ENCODE measurements at places on chromosomes 4 and X. TPM values are rescaled to one million over a fixed set of nuclear protein-coding genes. Genes with fewer than 3 reads are reported as not detected.

GRCh38 chr4:40182001-40182400 lies 14.8 kb upstream of the RHOH start:
- DNase-seq = no peak

GRCh38 chrX:38919202-38919601 lies 117.9 kb downstream of the MID1IP1 start:
- DNase-seq = no peak

- DNase-seq = no peak
Observed at GRCh38 chr4:155047755-155048154, 160.7 kb upstream of the NPY2R start.

- no peak for DNase-seq
Observed at GRCh38 chrX:85964744-85965143, 82.6 kb downstream of the CHM start.

GRCh38 chr4:8860892-8861575 lies 10.6 kb downstream of the HMX1 start:
- no peak for DNase-seq

- DNase-seq = no peak
Observed at GRCh38 chr4:143424276-143424675, 87.6 kb downstream of the GAB1 start.

GRCh38 chr4:22712529-22712928 lies 19.8 kb downstream of the GBA3 start:
- DNase-seq = no peak

- DNase-seq = peak; percentile 15
Observed at GRCh38 chr4:15836362-15836761, 58.2 kb downstream of the CD38 start.

- DNase-seq = no peak
Observed at GRCh38 chr4:76407440-76408119, 13.4 kb downstream of the CCDC158 start.

- peak; percentile 15 for DNase-seq
Observed at GRCh38 chrX:136768469-136769084, 12.2 kb downstream of the ARHGEF6 start.

DNA sequence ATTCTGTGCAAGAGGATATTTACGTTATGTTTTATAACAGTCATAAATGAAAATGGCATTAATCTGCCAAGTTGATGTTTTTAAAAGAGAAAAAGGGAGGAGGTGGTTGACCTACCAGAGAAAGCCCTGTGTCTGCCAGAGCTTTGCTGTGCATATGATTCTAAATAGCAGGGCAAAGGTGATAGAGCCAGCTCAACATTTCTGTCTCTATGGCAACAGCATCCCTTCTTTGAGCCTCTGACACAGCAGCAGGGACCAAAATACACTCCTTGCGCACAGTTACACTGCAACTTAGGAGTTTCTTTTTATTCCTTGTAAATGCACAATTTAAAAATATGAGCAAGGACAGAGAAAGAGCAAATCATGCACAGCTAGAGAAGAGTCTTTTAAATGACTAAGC lies 133.3 kb upstream of the RAI2 start:
- no peak for DNase-seq

DNA sequence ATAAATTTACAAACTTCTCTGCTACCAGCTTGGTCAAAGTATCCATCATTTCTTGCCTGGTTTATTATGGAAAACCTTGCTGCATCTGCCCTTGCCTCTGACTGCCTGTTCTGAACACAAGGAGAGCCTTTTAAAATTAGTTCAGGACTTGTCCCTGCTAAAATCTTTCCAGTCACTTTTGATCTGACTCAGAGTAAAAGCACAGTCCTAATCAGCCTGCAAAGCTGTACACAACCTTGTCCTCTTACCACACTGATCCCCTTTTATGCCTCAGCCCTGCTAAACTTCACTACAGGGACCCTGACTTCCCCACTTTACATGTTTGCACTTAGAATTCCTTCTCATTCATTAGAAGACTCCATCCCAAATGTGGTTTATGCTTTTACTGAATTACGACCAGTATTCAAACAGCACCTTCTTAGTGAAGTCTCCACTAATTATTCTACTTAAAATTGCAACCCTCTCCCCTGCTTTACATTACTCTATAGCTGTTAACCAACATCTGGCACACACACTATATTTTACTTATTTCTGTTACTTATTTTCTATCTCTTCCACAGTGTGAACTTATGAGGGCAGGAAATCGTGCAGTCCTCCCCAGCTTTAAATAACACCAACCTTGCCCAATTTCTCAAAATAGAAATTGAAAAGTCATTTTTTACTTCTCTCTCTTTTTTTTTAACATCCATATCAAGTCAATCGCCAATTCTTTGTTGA lies 6.3 kb downstream of the GABRA4 start:
- no peak for DNase-seq

GRCh38 chrX:39613482-39613995 lies 484.2 kb downstream of the BCOR start:
- DNase-seq = peak; percentile 74

- DNase-seq = no peak
Observed at GRCh38 chr4:176611951-176612350, 180.8 kb downstream of the VEGFC start.

- no peak for DNase-seq
Observed at GRCh38 chrX:13203271-13203670, 116.6 kb downstream of the ATXN3L start.

GRCh38 chrX:153966841-153967535 lies 4.6 kb downstream of the HCFC1 start:
- DNase-seq = no peak

DNA sequence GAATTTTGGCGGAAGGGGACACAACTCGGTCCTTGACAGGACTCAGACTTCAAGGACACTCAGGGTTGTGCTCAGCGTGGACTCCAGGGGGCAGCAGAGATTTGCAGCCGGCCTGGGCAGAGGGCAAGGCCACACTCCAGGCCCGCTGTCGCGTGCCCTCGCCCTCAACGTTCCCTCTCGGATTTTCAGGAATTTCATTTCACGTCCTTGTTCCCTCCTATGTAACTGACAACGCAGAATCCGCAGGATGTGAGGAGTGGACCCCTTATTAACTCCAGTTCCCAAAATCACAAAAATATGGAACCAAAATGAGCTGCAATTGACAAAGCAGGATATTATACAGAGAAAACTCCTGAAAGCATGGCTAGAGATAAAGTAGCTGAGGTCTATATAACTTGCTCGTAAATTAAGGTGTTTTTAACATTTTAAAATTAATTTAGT lies 21.0 kb upstream of the DCTD start:
- peak; percentile 72 for DNase-seq

DNA sequence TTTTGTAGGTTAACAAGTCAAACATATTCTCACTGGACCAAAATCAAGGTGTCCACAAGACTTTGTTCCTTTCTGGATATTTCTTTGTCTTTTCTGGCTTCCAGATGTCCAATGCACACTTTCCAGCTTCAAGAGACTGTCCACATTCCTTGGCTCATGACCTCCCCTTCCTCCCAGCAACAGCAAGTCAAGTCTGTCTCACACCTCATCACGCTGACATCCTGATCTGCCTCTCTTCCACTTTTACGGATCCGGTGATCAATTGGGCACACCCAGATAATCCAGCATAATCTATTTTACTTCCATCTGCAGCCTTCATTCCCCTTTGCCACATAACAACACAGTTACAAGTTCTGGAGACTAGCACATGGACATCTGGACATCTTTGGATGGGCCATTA lies 9.6 kb downstream of the TIFA start:
- DNase-seq = no peak

GRCh38 chr4:170014359-170015011 lies 11.7 kb downstream of the MFAP3L start:
- no peak for DNase-seq

- peak; percentile 6 for DNase-seq
Observed at GRCh38 chrX:132561483-132561882, 72.6 kb upstream of the MBNL3 start.

DNA sequence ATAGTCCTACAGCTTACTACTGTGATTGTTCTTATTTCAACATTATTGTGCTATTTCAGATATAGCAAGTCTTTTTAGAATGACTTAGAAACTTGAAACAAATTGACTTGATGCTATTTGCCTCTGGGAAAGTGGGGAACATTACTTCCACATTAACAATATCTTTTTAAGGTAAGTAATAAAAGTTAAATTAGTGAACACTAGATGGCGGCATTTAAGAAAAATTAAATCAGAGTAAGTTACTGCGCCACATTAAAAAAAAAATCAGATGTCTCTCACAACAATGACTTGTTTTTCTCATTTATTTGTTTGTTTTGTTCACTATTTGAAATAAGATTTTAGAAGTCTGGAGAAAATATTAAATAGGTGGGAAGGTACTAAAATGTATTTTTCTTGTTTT lies 1026.9 kb upstream of the SLIT2 start:
- peak; percentile 56 for DNase-seq

- DNase-seq = peak; percentile 9
Observed at GRCh38 chr4:153731239-153731638, 28.6 kb downstream of the RNF175 start.

GRCh38 chr4:159434871-159435241 lies 332.0 kb downstream of the RAPGEF2 start:
- DNase-seq = no peak

DNA sequence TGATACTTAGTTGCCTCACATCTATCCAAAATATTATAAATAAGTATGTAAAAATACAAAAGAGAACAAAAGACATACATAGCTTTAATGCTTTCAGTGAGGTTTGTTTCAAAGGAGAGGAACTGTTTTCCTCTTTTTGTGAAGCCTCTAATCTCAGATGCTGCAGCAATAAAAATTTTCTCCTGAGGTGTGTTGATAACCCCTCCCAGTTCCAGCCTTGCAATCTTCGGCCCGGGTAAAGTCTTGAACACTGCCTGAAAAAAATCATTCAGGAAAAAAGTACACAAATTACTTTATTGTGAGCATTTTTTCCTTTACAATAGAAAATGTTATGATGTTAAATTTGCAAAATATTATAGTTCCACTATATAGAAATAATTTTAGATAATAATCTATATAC lies 8.8 kb downstream of the BBS7 start:
- DNase-seq = no peak

DNA sequence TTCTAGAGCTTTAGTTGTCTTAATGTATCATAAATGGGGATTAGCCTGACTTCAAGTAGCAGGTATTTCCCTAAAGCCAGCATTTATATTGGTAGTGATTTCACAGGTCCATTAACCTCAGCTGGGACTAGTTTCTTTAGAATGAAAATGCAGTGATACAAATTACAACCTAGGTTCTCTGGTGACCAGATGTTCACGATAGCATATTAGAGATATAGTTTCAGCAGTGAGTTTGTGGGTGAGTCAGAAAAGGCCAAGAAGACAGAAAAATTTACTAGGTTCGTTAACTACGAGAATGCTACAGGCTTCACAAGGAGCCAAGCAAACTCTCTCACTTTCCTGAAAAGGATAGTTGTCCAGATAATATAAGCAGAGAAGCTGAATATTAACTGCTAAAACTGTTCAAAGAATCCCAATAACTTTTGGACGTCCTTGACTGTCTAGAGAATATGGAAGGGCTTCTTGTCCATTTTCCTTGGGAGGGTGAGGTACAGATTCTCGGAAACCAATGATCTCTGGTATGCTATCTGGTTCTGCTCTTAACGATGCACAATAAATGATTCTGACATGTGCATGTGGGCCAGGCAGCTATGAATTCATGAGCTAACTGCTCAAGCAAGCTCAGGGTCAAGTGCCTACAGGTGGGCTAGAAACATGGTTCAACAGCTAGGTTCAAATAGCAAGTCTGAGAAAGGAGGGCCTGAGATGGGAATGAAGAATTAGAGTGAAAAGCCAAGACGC lies 6.0 kb upstream of the SPCS3 start:
- no peak for DNase-seq

GRCh38 chr4:8170341-8170740 lies 11.7 kb upstream of the ABLIM2 start:
- no peak for DNase-seq

GRCh38 chr4:112377171-112377570 lies 80.0 kb downstream of the ALPK1 start:
- DNase-seq = no peak

DNA sequence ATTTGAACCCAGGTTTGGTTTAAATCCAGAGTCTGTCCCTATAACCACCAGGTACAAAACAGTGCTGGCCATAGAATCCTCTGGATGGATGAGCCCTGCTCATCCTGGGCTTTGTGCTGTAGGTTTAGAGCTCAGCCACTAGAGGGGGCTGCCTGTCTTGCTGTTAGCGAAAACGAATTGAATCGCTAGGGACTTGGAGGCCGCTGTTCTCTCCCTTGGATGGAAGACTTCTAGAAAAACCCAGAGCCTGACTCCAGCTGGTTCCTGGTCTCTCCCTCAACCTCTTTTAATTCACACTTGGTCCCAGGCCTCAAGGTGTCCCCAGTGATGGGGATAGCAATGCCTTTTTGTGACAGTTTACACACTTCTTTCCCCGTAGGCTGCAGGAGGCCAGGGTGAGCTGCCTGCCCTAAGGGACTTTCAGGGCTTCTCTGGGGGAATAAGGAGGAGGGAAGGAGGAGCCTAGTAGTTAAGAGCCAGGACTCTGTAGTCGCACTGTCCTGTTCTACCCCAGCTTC lies 8.7 kb downstream of the RIPPLY1 start:
- peak; percentile 79 for DNase-seq

DNA sequence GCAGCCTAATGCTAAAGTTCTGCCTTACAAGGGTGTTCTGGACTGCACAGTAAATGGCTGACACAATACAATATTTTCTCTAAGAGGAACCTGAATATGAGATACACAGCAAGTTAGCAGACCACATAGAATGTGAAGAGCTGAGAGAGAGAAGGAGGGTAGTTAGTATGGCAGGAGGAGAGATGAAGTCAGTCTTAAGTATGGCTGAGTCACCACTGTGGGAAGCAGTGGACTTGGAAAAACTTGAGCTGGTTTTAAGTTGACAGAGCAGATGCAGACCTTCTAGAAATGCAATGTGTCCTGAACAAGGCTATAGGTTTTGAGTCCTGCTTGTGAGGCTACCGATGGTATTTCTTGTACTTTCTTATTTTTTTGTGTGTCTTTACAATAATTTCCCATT lies 172.5 kb downstream of the SH2D1A start:
- no peak for DNase-seq

DNA sequence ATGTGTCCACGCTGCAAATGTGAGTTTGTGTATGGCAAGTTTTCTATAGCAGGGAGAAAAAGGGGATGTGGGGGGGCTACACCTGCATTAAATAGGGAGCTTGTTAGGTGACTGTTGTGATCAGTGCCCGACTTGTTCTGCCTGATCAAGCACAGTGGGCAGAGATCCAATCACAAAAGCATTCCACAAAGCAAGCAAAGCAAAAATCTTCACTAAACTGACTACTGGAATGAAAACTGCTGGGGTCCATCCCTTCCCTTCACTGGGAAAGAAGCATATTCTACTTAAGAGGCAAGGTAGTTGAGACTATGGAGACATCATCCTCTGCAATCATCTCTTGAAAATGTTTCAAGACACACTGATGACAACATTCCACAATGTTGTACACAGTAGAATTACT lies 5.2 kb downstream of the IRS4 start:
- no peak for DNase-seq

- DNase-seq = no peak
Observed at GRCh38 chr4:115042496-115042895, 70.9 kb downstream of the NDST4 start.

The PPP1R2C gene
- total RNA-seq = not detected

The OGT gene
- 117 TPM for total RNA-seq

The UTP3 gene
- total RNA-seq = 16.2 TPM

The NELFA gene
- 10.8 TPM for total RNA-seq

The SPATA18 gene
- total RNA-seq = 12.3 TPM

The GABRA4 gene
- 1.2 TPM for total RNA-seq

The VSIG4 gene
- 5.3 TPM for total RNA-seq

The CTAG2 gene
- total RNA-seq = not detected

The ALB gene
- 25,578 TPM for total RNA-seq

The CCDC110 gene
- 3.0 TPM for total RNA-seq

The KANTR gene
- total RNA-seq = 12.5 TPM

The FRG2 gene
- not detected for total RNA-seq

The UCP1 gene
- total RNA-seq = not detected

The TLR6 gene
- 1.1 TPM for total RNA-seq

Data from hepatocyte (in vitro differentiated cells).